SJSA1 (cell line): ENCODE measurements at places on chromosomes 16 and 17. TPM values are rescaled to one million over a fixed set of nuclear protein-coding genes. Genes with fewer than 3 reads are reported as not detected.

- DNase-seq = no peak
Measured at GRCh38 chr17:54028986-54029580, 206.4 kb downstream of the KIF2B start.

DNA sequence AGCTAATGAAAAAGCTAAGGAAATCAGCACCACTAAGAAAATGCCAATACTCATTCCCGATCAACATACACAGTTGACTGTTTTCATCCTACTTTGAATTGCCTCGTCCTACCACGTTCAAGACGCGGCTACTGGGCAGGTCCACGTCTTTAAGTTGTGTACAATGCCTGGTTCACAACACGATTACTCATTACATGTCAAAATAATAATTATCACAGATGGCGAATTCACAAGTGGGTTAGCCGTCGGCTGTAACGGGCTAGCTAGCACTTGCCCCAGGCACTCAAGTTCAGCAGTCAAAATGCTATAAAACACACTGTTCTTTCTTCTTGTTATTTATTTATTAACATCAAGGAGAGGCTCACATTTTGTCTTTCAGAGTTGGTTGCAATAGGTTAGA, 124.2 kb downstream of the ZFHX3 start:
- DNase-seq = no peak

DNA sequence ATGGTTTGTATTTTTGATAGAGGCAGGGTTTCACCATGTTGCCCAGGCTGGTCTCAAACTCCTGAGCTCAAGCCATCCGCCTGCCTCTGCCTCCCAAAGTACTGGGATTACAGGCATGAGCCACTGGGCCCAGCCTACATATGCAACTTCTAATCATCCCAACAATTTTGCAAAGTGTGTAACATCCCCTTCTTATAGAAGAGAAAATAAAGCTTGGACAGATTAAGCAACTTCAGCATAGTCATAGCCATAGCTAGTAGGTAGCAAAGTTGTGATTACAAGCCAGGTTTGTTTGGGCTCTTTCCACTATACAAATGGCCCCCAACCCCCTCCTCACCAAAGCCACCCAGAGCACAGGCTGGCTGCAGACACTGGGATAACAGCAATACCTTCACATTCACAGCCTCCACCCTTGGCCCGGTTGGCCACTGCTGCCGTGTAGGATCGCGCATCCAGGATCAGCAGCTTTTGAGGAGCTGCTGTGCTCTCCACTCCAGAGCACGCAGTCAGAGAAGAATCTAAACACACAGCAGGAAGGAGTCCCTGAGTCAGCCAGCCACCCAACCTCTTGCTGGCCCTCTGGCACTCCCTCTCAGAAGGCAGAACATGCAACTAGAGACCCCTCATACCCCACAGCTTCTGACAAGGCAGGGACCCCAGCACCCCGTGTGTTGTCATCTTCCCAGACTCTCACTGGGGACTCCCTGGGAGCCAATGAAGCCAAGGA, 7.9 kb downstream of the MTMR4 start:
- DNase-seq = no peak

DNA sequence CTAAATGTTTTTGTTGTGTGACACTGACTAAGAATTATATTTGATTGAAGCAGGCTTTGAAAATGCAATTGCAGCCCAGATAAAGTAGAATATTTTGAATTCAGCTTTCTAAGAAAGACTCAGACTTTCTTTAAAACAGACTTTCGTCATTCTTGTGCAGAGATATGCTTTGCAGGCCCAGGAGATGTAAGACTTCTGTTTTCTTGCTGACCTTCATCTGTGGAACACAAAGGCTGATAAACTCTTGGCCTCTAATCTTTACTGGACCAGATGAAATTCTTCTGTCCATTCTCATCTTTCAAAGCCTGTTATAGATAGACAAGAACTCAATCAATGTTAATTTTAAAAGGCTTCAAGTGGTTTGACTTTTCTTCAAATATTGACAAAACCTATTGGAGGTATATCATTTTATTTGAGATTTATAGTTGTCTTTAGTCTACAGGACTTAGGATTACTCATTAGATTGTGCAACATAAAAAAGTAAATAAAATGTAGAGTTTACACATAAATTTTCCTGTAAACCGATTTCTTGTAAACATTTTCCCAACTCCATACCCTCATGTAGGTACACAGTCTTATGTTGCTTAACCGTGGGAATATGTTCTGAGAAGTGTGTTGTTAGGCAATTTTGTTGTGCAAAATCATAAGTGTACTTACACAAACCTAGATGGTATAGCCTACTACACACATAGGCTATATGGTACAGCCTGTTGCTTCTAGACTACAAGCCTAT, 94.2 kb downstream of the MAP2K4 start:
- no peak for DNase-seq

GRCh38 chr16:576823-577201, 7.0 kb downstream of the PIGQ start:
- no peak for DNase-seq

GRCh38 chr16:81432937-81433557, 11.6 kb upstream of the CMIP start:
- DNase-seq = no peak

- DNase-seq = no peak
Measured at GRCh38 chr17:28413804-28414203, 7.8 kb upstream of the SLC46A1 start.

DNA sequence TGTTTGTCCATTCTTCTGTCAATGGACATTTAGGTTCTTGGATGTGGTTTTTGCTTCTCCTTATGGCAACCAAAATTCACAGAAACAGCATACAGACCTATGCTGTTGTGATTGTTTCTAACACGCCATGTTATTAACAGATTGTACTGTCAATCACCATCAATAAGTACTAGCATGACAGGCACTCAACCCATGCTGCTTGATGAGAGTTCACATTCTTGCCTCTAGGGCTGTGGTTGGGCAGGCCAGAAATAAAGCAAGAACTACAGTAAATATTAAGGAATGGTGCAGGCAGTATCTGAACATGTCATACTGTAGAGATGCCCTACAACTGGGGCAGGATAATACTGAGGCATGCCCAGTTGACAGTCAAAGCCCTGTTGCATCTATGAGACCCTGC, 171.2 kb upstream of the ZFHX3 start:
- no peak for DNase-seq

- no peak for DNase-seq
Measured at GRCh38 chr16:65280845-65281512, 159.1 kb upstream of the CDH11 start.

DNA sequence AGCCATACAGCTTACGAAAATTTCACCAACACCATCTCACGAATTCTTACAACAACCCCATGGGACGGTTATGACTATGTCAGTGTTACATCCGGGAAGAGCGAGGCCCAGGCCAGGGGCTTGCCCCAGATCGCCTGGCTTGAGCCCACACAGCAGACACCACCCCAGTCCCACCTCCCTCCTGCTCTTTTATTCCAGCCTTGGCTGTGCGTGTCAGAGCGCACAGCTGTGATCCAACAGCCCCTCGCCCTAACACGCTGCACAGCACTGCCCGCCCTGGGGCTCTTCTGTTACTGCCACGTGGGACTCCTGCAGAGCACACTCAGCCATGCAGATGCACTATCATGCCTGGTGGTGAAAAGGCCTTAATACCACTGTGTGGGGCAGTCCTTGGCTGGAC, 127.9 kb downstream of the ENGASE start:
- no peak for DNase-seq

DNA sequence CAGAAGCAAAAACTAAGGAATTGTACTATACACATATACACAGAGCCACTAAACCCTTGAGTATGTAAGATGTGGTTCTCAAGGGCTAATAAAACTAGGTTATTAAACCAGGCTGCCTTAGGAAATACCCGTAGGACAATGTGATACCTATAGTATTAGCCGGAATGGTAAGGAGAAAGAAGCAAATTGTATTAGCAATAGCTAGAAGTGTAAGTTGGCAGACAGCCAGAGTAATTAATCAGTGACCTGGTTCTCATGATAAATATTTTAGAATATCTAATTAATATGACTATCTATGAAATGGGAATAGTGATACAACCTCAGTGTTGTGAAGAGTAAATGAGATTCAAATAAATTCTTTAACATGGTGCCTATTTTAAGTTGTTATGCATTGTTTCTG, 18.6 kb downstream of the GDPD1 start:
- no peak for DNase-seq

DNA sequence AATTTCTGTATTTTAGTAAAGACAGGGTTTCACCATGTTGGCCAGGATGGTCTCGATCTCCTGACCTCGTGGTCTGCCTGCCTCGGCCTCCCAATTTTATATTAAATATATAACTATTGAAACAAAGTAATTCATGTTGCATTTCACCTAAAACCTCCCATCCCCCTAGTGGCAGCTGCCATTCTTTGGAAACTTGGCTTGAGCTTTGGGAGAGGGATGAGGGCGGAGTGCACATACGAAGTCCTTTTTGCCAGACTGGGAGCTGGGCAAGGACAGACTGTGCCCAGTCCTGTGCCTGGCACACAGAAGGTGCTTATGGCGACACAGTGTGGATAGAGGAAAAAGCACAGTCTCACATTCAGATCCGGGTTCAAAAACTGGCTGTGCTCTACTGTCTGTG, 83.8 kb downstream of the NETO2 start:
- DNase-seq = no peak

DNA sequence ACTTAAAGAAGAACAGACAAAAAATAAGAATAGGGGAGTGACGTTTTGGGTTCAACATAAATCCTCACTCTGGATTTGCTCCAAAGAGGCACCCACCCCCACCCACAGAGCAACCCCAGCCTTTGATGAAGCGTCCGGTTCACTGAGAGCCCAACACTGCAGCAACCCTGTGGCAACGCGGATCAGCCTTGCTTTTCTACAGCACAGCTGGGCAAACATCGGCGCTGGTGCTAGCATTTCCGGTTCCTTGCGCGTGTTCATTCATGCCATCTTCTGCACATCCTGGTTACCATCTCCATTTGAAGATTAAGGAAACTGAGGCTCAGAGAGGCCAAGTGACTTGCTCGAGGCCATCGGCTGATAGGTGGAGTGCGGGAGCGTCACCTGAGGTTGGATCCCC, 8.7 kb upstream of the GINS2 start:
- DNase-seq = no peak

- DNase-seq = no peak
Measured at GRCh38 chr16:8798174-8798527, 512 bp downstream of the PMM2 start.

GRCh38 chr16:78761427-78761826, 662.0 kb downstream of the WWOX start:
- no peak for DNase-seq

- no peak for DNase-seq
Measured at GRCh38 chr17:4786516-4786915, 352 bp upstream of the VMO1 start.

DNA sequence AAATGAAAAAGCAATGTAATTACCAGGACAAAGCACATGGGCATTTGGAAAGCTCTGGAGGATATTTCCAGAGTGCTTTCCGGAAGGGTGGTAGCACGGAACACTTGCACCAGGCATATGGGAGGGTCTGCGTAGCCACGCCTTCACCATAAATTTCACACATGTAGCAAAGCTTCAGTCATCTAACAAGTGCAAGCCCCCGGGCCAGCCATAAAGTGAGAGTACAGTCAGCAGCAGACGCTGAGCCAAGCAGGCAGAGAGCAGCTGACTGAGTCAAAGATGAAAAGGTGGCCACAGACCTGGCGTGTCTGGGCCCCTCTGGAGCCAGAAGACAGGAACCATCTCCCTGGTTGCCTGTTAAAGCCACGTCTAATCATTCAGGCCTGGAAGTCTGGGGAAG, 130.6 kb downstream of the SEC14L1 start:
- DNase-seq = no peak

DNA sequence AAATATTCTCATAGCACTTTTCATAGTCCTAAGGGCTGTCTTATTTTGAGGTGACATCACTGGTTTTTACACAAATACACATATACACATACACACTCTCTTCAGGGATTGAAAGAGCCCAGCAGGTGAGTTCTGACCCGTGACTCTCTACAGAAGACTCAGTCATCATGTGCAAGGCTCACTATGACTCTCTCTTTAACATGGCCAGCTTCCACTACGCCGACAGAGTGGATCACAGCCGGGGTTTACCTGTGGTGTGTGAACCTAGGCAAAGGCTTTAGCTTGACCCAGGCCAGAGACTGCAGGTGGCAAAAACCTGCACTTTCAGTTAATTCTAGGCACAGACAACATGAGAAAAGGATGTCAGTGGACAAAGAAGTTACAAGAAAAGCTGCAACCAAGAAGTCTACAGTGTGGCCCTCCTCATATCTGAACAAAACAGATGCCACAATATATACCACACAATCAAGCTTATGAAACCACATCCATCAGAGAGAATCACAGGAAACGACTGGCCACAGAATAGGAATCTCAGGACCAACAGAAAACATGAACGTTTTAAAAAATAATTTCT, 56.5 kb downstream of the CYTH1 start:
- no peak for DNase-seq

DNA sequence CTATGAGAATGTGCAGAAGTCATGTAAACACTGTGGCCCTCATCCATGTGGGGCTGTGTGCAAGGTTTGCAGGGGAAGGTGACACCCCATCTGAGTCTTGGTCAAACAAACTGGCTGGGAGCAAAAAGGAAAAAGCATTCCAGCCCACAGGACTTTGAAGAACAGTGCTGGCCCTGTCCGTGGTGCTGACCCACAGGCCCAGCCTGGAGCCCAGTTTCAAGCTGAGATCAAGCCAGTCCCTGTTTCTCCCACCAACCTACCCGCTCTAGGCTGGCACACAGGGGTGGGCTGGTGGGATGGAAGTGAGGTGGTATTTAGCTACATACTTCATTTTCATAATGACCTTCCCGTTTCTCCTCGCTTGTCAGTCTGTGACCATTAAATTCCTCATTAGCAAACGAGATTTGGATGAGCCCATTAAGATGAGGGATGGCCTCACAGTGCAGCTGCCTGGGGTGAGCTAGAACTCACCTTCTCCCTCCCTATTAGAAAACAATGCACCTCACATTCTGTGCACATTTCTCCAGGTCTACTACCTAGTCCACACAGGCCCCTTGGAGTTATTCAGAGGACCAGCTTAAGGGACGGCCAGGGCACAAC, 12.6 kb upstream of the RPL38 start:
- DNase-seq = no peak

CCDC182 gene
- not detected in 2 replicates for total RNA-seq

EXOC3L1 gene
- not detected in 2 replicates for total RNA-seq

IL34 gene
- total RNA-seq = 0.74 and 1.4 TPM in 2 replicates

KRTAP29-1 gene
- total RNA-seq = not detected in 2 replicates

SHISA6 gene
- 0.05 TPM in 1 of 2 replicates, not detected in the other for total RNA-seq

SLFN12 gene
- total RNA-seq = 56.1 and 65.4 TPM in 2 replicates

EVPLL gene
- total RNA-seq = not detected in 2 replicates

FMNL1 gene
- total RNA-seq = not detected in 2 replicates

CDH3 gene
- total RNA-seq = 0.34 and 4.9 TPM in 2 replicates

FBXW10 gene
- total RNA-seq = 0.05 TPM in 1 of 2 replicates, not detected in the other

C16orf89 gene
- total RNA-seq = not detected in 2 replicates

AP2B1 gene
- total RNA-seq = 76.0 and 109 TPM in 2 replicates

HASPIN gene
- 5.8 and 16.2 TPM in 2 replicates for total RNA-seq
